ENCODE measurements at places on chromosomes 4 and X.

DNA sequence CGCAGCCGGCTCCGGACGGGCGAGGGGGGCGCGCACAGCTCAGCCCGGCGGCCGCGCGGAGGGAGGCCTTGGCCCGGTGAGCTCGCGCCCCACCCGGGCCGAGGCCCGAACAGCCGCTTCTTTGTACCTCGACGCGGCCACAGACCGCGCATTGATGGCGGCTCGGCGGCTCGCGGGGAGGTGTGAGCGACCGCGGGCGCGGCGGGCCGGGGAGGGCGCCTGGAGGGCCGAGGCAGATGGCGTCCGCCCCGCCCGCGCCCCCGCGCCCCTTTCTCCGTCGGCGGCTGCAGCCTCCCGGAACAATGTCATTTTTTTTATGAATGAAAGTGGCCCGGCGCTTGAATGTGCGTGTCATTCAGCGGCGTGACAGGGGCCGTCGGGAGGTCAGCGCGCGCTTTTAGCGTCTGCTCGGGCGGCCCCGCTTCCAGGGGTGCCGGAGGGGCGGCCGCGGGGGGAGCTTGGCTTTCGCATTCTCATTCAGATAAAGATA lies 1.8 kb downstream of the FGFR3 start:
- DNase-seq, result no peak

DNA sequence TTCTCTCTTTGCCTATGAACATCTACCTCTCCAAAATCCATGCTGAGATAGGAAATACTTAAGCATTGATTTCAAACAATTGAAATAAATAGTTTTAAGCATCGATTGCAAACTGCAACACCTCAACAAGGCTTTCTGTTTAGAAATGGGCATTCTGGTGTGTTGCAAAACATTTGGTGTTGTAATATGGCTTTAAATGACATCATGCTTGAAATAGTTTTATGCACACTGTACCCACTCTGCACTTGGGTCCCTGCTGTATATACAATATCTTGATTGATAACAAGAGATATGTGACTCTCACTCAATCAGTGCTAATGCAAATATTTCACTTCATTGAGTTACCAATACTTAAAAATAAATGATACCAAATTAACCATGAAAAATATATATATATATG lies 964.9 kb upstream of the GRIA3 start:
- DNase-seq, result no peak

GRCh38 chr4:8198206-8198905 lies 734 bp upstream of the SH3TC1 start:
- no peak for DNase-seq

- no peak for DNase-seq
These were observed 24.0 kb upstream of the GBA3 start for GRCh38 chr4:22668702-22669101.

GRCh38 chr4:29553846-29554245 lies 1166.3 kb upstream of the PCDH7 start:
- no peak for DNase-seq

DNA sequence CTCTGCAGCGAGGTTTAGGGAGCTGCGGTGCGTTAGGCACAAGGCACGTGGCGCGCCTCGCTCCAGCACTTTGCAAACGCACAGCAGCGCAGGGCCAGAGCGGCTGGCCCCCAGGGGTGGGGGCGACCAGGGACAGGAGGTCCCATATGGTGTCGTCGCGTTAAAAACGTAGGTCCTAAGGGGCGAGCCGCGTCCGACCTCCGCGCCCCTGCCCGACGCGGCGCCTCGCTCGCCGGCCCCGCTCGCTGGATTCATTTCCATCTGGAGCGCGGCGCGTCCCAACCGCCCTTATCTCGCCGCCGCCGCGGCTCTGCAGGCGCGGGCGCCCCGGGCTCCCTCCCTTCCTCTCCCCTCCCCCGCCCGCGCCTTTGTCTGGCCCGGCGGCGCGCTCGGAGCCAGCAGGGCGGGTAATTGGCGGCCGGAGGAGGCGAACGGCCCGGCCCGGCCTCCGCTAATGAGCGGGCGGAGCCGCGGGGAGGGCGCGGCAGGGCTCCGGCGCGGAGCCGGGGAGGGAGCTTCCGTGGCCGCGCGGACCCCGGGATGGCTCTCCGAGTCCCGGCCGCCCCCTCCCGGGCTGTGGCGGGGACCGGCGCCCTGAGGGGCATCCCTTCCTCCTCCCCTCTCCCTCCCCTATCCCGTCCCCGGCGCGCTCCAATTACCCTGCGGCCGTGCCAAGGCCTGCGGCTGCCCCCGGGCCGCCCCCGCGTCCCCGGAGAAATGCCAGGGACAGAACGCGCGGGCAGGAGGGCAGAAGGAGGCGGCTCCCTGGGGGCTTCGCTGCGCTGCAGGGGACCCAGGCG lies 409.0 kb downstream of the BCOR start:
- DNase-seq, result no peak

DNA sequence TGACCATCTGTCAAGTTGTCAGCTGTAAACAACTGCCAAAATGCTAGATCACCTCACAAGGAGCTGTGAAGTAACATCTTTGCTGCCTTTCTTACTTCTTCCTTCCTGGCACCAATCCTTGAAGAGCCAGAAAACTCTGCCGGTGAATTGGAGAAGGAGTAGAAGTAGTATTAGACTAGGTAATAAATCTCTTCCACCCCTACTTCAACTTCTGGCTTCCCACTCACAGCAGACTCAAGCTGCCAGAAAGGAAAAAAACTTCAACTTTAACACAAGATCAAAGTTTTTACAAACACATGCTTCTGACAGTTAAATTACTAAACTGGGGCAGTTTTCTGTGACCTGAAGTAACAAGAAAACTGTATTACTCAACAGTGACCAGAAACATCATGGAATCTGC lies 164.7 kb upstream of the SLC7A11 start:
- DNase-seq, result no peak

DNA sequence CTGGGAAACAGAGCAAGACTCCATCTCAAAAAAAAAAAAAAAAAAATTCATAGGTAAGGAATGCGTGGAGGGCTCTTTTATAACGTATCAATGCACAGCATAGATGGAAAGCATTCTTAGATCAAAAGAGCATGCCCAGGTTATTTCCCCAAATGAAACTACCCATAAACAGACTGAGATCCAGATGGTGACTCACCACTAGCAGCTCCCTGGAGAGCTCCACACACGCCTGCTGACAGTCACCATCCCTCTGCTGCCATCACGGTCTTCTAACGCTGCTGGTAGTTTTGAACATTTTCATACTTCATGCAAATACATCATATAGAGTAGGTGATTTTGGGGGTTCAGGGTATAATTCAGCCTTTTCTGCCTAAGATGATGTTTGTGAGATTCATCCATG lies 136.9 kb downstream of the ASMT start:
- no peak for DNase-seq

DNA sequence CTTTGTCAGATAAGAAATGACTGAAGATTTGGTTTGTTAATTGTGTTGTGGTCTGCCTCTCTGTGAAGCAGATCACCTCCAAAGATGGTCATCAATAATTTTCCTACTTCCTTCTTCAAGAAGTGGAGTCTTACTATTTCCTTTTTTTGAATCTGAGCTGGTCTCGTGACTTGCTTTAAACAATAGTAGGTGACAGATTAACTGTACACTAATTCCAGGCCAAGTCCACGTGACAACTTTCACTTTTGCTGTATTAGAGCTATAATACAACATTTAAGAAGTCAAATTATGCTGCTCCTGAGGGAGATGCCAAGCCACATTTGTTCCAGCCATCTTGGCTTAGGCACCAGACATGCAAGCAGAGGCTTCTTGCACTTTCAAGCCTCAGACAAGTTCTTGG lies 393.8 kb upstream of the GRID2 start:
- DNase-seq, result no peak

DNA sequence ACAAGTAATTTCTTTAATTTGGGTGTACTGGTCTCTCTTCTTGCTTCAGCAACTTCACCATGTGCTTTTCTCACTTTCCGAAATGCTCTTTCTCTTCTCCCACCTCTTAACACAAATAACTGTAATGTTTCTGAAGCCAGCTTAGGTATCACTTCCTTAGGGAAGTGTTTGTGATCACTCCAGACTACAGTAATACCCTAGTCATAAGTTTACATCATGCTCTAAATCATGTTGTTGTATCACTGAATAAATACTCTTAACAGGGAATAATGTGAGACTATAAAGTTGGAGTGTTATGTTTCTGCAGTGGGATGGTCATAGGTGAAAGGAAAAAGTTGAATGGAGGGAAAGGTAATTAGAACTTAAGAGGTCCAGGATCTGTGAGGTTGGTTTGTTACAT lies 712.3 kb downstream of the C4orf33 start:
- no peak for DNase-seq

- DNase-seq, result no peak
These were observed at the start of gene VEGFC for GRCh38 chr4:176792326-176793059. Gene VEGFC (minus strand): TSS chr4:176792922. CDS start chr4:176792311, 611 bp downstream.

DNA sequence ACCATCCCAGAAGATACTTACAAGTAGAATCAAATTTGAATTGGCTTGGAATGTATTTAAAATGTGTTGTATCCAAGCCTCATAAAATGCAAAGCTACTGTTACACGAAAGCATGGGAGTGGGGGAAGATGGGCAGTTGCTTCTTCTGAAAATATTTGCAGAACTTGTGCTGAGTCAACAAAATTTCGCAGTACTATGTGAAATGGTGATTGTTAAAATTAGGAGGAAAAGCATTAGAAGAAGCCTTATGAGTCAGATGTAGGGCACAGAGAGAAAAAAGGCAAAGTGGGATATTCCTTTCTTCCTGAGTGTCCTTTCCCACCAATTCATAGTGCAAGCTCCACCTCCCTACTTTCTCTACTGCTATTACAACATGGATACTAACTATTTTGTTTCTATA lies 332.7 kb downstream of the PRDM5 start:
- DNase-seq, result no peak

- no peak for DNase-seq
These were observed 5.3 kb downstream of the MPC1L start for GRCh38 chrX:40628506-40628905.

- no peak for DNase-seq
These were observed 60.0 kb downstream of the HS3ST1 start for GRCh38 chr4:11368701-11369115.

DNA sequence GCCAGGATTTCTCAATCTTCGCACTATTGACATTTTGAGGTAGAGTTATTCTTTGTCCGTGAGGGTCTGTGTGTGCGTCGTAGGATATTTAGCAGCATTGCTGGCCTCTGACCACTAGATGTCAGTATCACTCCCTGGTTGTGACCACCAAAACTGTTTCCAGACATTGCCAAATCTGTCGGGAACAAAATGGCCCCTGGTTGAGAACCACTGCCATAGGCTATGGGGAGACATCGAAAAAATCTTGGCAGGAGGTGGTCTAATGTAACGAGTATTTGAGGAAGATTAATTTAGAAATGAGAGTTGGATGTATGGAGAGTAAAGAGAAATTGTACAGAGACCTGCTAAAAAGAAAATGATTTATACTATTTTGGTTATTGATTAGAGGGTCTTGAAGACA lies 108.4 kb downstream of the DOCK11 start:
- DNase-seq, result peak; percentile 39

DNA sequence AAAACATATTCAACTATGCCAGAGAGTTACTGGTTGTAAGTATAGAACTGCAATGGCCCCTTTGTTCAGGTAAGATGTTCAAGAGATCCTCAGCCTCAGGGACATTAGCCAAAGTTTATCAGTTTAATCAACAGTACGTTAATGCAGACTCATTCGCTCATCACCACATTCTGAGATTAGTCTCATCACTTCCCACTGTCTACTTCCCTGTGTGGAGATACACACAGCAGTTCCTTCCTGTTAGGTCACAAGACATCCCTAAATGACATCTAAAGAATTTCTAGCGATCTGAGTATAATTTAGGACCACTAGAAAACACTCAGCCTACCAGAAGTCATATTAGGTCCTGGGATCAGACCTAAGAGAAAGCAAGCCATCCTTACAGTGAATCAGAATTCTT lies 10.4 kb downstream of the SLC10A7 start:
- no peak for DNase-seq

DNA sequence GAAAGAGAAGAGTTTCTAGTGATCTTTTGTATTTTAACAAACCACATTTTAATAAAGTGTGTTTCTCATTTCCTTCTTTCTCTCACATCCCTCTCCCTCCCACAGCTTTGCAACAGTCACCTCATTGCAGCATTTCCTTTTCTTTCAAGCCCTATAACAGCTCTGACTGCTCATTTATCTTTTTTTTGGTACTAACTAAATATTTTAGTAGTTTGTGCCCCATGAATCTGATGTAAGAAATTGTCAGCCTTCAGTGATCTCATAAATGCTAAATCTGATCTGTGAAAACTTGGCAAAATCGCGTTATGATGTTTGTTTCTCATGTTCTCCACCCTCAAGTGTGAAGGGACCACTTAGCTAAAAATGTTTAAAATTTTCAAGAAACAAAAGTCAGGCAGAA lies 258.5 kb upstream of the SLIT2 start:
- no peak for DNase-seq

GRCh38 chr4:3713346-3713745 lies 52.8 kb upstream of the ADRA2C start:
- no peak for DNase-seq

- DNase-seq, result no peak
These were observed 572.5 kb downstream of the MAGEB5 start for GRCh38 chrX:26788402-26788998.

DNA sequence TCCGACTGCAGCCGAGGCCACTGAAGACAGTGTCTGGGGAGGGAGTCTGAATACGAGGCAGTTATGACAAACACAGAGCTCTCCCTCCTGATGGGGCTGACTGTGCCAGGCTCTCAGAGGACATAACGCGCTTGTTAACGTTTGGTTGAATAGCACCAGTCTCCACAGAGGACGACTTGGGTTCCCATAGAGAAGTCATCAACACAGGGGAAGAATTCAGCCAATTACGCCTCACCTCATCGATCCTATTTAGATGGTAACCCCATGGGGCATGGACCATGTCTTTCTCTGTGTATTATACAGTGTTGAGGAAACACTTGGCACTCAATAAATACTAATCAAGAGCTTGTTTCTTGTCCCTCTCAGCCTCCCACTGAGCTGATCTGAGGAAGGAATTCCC lies 642.6 kb upstream of the LCORL start:
- no peak for DNase-seq

GRCh38 chrX:53171356-53171755 lies 53.7 kb downstream of the KDM5C start:
- DNase-seq, result no peak

DNA sequence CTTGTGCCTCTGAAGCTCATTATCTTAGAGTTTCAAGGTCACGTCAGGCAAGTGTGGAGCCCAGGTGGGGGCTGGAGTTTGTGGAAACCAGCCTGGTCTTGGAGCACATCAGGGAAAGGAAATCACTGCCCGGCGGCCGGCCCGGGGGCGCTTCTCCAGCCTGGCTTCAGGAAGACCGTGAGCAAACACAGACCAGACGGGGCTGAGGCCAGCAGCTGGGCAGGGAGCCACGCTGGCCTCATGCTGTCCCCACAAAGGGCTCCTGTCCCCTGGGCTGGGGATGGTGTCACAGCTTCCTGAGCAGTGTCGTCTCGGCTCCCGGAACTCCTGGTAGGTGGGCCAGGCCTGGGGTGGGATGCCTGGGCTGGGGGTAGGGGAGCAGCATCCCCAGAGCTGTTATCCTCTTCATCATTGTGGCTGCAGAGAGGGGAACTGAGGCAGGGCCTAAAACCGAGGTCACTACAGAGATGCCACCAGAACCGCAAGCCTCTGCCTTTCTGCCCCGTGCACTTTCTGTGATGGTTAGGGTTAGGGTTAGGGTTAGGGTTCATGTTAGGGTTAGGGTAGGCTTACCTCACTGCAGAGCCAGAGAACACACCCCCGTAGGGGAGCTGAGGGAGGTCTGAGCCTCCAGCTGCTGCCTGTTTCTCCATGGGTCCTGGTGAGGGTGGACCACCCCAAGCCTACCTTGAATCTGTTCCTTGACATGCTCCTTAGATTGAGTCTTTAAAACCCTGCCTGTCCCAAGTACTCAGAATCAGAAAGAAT lies 77.5 kb downstream of the HTRA3 start:
- no peak for DNase-seq

GRCh38 chr4:83171436-83172039 lies 57.0 kb upstream of the PLAC8 start:
- no peak for DNase-seq

Measured in NCI-H1694 treated with DMSO at 0.1 percent for 48 hours (cell line).